ENCODE measurements at places on chromosomes 7 and 10.
A peak's percentile ranks its signal among the peaks of the same experiment; 100 is the strongest.

DNA sequence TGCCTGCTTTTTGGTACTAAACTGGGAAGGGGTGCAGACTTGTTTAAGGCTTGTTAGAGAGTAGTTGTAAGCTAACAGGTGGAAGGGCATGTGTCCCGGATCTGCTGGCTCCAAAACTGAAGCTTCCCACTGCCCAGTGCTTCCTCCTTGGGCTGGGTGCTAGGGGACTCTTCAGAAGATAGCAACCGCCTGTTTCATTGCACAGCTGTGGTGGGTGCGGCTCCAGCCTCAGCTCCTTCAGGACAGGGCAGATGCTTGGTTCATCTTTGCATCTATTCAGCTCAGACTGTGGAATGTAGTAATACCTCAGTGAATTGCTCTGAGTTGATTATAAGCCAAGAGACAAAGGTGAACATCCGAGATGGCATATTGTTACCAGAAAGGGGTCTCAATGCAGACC, 527.1 kb downstream of the TYW1 start:
- no peak for DNase-seq

GRCh38 chr7:18505870-18506460, 10.4 kb downstream of the HDAC9 start:
- DNase-seq, result peak; percentile 26

DNA sequence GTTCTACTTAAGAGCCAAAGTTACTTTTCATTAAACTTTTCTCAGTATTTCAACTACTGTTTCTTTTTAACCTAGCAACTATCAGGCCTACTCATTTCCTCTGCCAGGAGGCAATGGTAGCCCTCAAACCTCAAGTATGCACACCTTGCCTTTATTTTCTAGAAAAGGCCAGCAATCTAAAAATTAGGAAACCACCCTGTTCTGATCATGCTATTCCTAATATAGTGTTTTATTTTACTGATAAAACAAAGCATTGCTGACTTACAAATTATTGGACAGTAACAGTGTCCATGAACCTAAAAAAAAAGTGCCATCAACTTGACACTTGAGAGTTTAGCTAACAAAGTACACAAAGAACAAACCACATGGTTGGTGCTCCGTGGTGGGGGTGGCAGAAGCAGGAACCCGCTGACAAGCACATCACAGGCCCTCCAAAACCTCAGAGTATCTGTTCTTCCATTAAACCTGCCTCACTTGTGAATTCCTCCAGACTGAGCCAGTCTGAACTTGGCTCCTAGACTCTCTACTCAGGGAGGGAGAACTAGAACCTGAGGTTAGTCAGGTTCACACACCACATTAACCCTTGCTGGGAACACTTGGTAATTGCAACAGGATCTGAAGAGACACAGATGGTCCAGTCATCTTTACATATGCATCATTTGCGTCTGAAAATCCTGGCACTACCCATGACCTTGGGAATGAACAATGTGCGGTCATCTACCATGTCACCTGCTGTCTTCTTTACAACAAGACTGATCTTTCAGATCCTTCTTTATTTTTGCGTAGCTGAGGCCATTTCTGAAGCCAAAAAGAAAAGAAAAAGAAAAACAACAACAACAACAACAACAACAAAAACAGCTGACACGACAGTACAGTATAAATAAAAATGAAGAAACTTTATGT, 31.9 kb downstream of the PIP4K2A start:
- DNase-seq, result no peak

- DNase-seq, result no peak
Observed at GRCh38 chr7:141369422-141369821, 181.8 kb upstream of the AGK start.

DNA sequence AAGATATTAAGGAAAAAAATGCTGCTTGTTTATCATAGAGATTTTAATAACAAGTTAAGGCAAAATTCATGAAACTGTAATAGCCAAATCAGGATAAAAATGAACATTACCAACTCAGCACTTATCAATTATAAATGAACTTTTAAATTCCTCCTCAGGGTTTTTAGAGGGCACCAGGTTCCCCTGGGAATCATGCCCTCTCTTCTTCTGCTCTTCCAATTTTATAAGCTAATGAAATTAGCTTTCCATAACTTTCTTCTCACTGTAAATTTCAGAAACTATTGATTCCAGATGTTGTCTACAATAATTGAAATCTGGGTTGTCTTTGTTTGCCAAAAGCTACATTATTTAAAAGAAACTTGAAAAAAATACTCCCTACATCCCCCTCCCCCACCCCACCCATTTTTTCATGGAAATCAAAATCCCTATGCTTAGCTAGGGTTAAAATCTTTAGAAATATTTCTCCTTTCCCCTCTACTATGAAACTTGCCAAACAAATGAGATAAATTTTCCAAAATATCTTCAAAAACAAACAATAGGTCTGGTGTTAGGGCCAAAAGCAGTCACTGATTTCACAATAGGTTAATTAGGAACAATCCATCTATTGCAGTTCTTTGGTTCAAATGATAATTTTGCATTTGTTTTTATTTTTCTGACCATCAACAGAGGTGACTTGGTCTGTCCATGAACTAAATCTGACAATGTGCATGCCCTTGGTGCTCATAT, 187.7 kb downstream of the DOCK4 start:
- DNase-seq, result no peak

- no peak for DNase-seq
Observed at GRCh38 chr7:106064316-106064715, 47.8 kb downstream of the SYPL1 start.

GRCh38 chr10:3896161-3896560, 111.2 kb upstream of the KLF6 start:
- DNase-seq, result no peak

DNA sequence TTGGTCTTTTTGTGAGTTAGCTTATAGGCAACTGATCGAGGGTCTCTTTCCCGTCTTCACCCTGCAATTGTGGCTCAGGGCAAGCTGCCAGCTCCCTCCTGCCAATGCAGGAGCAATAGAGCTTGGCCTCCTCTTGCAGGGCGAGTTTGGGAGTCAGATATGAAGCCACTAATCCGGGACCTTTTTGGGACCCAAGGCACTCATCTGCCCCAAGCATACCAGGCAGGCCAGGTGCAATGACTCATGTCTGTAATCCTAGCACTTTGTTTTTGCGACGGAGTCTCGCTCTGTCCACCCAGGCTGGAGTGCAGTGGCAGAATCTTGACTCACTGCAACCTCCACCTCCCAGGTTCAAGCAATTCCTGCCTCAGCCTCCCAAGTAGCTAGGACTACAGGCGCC, 21.1 kb downstream of the LIMK1 start:
- no peak for DNase-seq

DNA sequence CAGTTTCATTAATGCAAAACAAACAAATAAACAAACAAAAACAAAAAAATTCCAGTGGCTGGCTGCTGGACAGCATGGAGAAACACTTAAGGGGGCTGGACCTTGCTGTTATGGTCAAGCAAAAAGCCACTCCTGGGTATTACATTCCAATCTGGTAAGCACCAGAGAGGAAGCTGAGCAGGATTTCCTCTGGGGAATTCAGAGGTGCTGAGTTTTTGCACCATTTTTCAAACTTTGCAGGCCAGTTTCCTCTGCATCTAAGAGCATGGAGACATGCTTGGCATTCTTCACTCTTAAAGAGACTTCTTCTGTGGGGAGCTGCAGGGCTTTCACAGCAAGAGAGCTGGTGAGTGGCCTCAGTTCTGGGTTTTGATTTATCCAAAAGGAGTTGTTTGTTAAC, 84.5 kb downstream of the FZD1 start:
- no peak for DNase-seq

GRCh38 chr7:326809-327232, 36.9 kb downstream of the FOXL3 start:
- peak; percentile 44 for DNase-seq

DNA sequence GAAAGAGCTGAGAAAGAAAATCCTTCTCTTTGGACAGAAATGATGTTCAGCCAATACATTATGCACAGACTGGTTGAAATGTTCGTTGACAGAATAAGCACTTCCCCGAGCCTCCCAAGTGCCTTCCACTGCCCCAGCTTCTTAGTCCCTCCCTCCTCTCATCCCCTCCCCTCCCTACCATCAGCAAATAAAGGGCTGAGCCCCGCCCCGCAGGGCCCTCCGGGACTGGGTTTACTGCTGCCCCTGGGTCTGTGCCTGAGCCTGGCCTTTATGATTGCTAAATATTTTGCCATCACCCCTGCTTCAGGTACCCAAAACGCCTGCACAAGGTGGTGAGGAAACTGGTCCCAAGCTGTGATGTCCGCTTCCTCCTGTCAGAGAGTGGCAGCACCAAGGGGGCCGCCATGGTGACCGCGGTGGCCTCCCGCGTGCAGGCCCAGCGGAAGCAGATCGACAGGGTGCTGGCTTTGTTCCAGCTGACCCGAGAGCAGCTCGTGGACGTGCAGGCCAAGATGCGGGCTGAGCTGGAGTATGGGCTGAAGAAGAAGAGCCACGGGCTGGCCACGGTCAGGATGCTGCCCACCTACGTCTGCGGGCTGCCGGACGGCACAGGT, 28.1 kb downstream of the HKDC1 start:
- DNase-seq, result no peak

DNA sequence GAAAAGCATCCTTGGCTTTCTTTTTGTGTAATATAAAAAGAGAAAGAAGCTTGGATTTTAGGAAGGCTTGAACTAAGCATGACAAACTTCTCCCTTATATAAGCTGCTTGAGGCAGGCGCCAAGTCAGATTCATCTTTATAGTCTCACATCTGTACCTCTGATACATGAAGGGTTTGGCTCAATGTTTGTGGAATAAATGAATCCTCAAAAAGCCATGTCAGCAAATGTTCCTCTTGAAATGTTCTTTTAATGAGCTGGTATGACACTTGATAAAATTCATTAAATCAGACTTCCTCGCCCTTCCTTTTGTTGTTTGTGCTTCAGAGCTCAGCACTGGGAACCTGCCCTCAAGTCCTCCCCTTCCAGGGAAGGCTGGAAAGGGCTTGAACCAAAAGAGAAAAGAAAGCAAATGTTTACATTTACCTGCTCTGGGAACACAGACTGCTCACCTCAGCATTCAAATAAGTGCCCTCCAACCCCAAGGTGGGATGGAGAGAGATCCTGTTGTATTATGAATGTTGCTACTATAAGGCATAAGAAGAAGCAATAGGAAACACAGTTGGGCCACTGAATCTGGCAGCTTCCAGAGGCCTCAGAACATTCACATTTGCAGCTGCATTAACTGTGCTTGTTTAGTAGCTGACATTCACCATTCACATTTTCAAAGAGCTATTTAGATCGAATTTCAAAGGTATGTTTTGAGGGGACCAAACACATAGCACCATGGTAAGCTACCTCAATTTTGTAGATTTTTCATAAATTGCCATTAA, 212.6 kb downstream of the CACNA2D1 start:
- no peak for DNase-seq

GRCh38 chr10:60604342-60604741, 173.9 kb upstream of the CDK1 start:
- no peak for DNase-seq

- DNase-seq, result peak; percentile 85
Observed at GRCh38 chr7:33932832-33933468, 27.6 kb downstream of the BMPER start.

DNA sequence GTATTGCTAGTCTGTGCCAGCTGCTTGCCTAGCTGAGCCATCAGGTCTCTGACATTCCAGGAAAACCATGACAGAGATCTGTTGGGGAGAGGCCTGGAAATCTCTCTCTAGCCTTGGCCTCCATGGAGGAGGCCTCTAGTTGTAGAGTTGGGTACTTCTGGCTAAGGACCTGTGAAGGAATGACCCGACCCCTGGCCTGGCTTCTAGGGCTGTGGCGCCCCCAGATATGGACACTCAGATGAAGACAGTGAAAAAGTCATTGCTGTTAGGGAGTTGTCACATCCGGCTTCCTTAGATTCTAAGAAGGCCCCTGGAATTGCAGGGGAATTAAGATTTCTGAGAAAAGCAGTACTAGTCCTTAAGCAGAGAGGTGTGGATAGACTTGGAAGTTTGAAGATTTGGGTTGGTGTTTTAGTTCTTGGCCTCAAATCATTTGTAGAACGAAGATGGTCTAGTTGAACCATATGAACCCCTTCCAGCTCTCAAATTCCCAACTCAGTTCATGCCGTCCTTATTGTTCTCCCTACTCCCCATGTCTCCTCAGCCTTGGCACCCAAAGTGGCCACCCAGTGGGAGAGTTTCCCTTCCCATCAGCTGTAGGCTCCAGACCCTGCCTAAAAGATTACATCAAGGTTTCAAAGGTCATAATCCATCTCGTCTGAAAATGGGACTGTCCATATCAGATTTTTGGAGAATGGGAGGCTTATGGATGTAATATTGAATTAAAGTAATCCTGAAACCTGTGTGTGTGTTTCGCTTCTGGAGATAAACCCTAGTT, 7.0 kb downstream of the HHEX start:
- peak; percentile 28 for DNase-seq

GRCh38 chr7:18064242-18064838, 36.7 kb upstream of the PRPS1L1 start:
- no peak for DNase-seq

DNA sequence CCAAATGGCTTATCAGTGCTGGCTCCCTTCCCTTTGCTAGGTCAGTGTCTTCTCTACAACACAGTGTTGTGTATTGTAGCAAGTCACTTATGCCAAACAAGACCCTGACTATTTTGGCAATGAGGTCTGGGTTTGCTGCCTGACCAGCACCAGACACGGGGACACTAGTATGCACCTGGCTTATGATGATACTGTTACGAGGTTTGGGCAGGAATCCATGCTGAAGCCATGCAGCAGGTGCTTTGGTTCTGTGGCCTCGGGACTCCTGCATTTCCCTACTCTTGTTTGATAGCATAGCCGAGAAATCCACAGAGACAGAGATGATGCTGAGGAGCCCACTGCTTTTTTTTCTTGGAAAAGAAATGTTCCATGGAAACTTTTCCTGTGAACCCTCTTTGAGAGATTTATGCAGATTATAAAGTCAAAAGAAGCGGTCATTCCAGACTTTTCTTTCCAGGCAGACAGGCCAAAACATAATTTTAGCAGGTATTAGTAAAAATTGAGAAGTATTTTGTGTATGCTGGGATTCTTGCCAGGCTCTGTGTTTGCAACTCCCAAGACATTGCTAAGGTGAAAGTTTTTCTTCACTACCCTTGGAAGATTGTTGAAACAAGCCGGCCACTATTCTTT, 291.1 kb downstream of the BBS9 start:
- DNase-seq, result no peak

DNA sequence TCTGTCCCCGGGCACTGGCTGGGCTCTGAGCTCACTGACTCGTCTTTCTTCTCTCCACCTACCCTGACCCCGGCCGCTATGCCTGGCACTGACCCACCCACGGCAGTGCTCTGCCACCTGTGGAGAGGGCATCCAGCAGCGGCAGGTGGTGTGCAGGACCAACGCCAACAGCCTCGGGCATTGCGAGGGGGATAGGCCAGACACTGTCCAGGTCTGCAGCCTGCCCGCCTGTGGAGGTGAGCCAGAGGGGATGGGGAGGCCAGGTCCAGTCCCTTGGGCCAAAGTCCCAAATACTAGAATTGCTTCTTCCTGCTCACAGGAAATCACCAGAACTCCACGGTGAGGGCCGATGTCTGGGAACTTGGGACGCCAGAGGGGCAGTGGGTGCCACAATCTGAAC, 27.3 kb downstream of the TBATA start:
- DNase-seq, result no peak

GRCh38 chr7:150860291-150860977, 8.1 kb downstream of the AOC1 start:
- DNase-seq, result no peak
